Heart left ventricle (tissue), 16 donors: ENCODE measurements at places on chromosomes 16 and 17. TPM values are rescaled to one million over a fixed set of nuclear protein-coding genes. Genes with fewer than 3 reads are reported as not detected.

SLC5A11 gene
- not detected for polyA plus RNA-seq

HSD3B7 gene
- polyA plus RNA-seq, result 7.8 TPM

TMEM186 gene
- polyA plus RNA-seq, result 17.2 TPM

WNT3 gene
- 0.50 TPM for polyA plus RNA-seq

SLC22A31 gene
- 0.07 TPM for polyA plus RNA-seq

CD300LB gene
- not detected for polyA plus RNA-seq

CACNA1G gene
- 0.04 TPM for polyA plus RNA-seq
